ENCODE measurements at places on chromosomes 3 and 15.

GRCh38 chr15:79431636-79432344 lies at the start of gene MINAR1:
TSS of gene MINAR1 (plus strand) at chr15:79432336. CDS start at chr15:79456148, 23,812 bp downstream.
- no peak for DNase-seq

DNA sequence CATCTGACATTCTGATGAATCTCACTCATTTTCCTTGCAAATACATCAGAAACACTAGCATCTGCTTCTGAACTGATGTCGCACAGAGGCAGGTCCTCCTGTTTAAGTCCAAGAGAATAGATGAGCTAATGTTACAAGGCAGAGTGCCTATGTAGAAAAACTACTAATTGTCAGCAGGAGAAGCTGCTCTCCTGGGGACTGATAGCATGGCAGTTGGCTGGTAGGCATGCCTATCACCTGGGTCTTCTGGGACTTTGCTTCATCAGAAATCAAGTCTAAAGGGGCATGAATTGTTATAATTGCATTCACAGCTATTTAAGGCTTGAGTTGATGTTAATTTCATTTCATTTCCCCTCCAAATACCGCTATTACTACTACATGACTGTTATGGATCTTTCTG lies 457.2 kb downstream of the RAP2B start:
- no peak for DNase-seq

- DNase-seq, result no peak
These were observed 10.6 kb downstream of the DENND6A start for GRCh38 chr3:57682284-57682683.

GRCh38 chr15:45616901-45617323 lies 17.9 kb upstream of the SQOR start:
- no peak for DNase-seq

DNA sequence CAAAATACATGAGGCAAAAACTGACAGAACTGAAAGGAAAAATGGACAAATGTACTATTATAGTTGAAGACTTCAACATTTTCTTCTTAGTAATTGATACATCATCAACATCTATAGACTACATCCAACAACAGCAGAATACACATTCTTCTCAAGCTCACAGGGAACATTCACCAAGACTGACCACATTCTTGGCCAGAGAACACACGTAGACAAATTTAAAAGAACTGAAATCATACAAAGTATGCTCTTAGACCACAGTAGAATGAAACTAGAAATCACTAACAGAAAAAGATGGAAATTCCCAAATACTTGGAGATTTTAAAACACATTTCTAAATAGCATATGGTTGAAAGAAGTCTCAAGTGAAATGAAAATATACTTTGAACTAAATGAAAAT lies 55.1 kb upstream of the NSMCE3 start:
- no peak for DNase-seq

- no peak for DNase-seq
These were observed 46.8 kb downstream of the ITGA11 start for GRCh38 chr15:68385240-68385561.

GRCh38 chr3:55826731-55827496 lies 339.8 kb upstream of the WNT5A start:
- no peak for DNase-seq

GRCh38 chr3:190229632-190230424 lies 92.4 kb downstream of the CLDN1 start:
- no peak for DNase-seq

DNA sequence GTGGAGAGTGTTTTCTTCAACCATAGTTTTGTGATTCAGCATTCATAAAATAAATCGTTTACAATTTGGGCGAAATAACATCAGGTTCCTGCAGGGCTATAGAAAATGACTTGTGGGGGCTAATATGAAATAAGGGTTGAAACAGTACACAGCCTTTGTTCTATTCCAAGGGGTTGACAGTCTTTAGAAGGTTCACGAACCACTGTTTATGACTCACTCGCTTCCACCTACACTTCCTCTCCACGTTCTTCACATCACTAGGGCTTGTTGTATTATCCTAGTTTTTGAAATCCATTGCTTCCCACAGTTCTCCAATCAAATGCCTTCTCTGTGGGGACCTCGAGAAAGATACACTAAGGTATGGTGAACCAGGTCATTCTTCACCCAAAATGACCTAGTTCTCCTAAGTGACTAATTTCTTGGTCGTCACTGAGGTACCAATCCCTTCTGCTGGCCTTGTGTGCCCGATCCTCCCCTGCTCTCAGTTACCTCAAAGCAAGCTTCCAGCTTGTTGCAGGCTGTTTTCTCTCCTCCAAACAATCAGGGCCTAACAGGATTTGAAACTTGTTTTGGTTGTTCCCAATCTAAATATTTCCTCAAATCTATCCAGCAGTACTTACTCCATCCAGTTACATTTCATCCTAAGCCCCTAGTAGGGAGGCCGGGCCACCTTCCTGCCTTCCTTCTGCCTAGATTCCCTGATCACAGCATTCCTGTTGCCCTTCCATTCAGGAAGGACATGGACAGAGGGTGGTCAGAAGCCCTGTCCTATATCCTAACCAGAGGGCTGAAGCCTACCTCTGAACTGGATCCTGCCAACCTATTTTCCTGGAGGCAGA lies 23.1 kb upstream of the TBL1XR1 start:
- no peak for DNase-seq

DNA sequence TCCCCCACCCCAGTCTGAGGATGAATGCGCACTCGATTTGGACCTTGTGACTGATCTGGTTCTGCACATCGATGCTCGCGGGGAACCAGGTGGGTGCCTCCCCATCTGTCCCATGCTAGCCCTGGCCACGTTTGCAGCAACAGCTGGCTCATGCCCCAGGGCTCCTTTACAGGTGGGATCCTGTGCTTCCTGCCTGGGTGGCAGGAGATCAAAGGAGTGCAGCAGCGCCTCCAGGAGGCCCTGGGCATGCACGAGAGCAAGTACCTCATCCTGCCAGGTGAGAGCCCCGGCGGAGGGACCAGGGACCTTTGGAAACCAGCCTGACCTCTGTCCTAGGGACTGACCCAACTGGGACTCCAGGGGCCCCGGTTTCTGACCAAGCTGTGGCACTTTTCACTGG lies 44.3 kb downstream of the DHX30 start:
- DNase-seq, result no peak

DNA sequence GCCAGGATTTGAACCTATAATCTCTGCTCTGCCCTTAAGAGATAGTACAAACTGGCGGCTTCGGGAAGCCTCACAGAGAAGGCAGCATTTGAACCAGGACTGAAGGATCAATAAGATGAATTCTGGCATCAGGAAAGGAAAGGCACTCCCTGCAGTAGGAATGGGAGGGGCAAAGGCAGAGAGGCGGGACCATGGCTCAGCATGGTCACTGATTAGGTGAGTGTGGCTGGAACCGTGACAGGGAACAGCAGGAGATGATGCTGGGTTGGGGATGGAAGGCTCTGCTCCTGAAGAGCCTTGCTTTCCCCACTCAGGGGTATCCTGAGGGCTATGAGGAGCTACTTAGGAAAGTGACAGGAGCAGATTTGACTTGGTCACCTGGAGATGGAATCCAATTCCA lies 158.5 kb downstream of the FEZF2 start:
- DNase-seq, result no peak

- no peak for DNase-seq
These were observed 345.0 kb downstream of the GRM7 start for GRCh38 chr3:7205962-7206361.

Measured in NCI-H524 treated with DMSO at 0.1 percent for 48 hours (cell line).